ENCODE measurements at places on chromosomes 13 and 19. TPM values are rescaled to one million over a fixed set of nuclear protein-coding genes. Genes with fewer than 3 reads are reported as not detected.
A peak's percentile ranks its signal among the peaks of the same experiment; 100 is the strongest.

DNA sequence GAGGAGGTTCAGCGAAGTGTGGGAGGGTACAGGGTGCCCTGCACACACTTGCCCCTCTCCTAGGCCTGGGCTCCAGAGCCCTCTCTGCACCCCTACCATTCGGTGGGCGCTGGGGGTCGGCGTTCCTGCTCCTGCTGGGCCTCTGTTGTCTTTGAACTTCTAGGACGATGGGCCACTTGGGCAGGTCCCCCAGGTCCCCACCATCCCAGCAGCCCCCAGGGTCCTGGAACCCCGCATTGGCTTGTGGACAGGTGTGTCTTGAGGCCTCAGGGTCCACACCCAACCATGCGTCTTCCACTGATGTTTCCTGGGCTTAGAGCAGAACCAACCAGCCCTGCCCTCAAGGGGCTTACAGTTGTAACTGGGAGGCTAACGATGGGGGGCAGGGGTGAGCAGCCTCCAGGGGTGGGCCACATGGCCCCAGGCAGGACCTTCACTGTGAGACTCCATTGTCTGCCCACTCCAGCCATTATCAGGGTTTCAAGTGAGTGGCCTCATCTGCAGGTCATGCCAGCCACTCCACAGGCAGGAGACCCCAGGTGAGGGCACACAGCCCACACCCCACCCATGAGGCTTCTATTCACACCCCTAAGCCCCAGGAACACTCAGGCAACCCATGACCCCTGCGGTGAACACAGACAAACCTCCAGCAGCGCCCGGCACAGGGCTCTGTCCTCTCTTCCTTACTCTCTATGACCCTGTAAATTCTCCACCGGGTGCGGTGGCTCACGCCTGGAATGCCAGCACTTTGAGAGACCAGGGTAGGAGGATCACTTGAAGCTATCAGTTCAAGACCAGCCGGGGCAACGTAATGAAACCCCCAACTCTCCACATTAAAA lies 2.0 kb upstream of the KLF16 start:
- DNase-seq = no peak

The MISP3 gene
- total RNA-seq = 6.0 TPM

DNA sequence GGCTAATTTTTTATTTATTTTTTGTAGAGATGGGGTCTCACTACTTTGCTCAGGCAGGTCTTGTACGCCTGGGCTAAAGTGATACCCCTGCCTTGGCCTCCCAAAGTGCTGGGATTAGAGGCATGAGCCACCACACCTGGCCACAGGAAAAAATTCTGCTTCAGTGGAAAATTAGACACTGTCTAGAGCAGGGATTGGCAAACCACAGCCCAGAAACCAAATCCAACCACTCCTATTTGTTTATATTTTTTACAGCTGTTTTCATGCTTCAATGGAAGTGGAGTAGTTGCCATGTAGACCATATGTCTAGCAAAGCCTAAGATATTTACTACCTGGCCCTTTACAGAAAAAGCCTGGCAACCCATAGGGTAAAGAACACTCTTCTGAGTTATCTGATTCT lies 123.7 kb upstream of the MRI1 start:
- no peak for DNase-seq

DNA sequence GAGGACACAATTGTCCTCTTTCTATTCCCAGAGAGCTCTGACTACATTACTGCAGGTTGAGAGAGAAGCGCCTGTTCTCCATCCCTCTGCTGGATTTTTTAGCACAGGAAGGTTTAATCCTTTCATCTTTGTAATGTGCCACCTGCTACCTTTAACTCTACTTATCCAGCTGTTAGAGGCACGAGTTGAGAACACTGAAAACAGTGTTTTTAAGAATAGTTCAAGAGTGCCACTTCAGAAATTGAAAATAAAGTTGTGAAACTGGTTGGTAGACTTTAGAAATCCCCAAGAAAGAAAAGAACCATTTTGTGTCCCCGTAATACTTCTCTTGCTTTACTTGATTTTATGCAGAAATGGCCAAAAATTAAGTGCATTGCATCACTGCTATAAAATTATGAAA lies 20.6 kb downstream of the FREM2 start:
- no peak for DNase-seq

The KCNC3 gene
- 3.8 TPM for total RNA-seq

- DNase-seq = no peak
These were observed 8.2 kb downstream of the ZNF584 start for GRCh38 chr19:58416604-58417003.

DNA sequence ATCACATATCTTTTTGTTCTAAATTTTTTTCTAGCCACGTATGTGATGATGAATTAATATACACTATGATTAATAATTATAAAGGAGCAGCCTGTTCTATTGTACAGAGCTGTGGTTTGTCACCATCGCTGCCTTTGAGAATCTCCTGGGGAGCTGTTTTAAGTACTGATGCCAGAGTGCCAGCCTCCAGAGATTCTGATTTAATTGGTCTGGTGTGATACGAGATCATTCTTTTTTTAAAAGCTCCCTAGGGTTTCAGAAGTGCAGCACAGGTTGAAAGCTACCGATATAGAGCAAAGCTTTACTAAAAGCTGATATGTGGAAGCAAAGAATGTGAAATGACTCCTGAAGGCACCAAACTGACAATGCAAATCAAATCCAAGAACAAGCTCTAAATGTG lies 314.7 kb downstream of the ITGBL1 start:
- DNase-seq = no peak

The ANO8 gene
- 34.8 TPM for total RNA-seq

GRCh38 chr13:30376426-30377311 lies 45.6 kb upstream of the UBE2L5 start:
- DNase-seq = no peak

GRCh38 chr19:8552810-8553209 lies 24.4 kb downstream of the MYO1F start:
- DNase-seq = no peak

The FOXA3 gene
- total RNA-seq = not detected

- DNase-seq = no peak
These were observed 64.8 kb downstream of the MLLT1 start for GRCh38 chr19:6214881-6215541.

DNA sequence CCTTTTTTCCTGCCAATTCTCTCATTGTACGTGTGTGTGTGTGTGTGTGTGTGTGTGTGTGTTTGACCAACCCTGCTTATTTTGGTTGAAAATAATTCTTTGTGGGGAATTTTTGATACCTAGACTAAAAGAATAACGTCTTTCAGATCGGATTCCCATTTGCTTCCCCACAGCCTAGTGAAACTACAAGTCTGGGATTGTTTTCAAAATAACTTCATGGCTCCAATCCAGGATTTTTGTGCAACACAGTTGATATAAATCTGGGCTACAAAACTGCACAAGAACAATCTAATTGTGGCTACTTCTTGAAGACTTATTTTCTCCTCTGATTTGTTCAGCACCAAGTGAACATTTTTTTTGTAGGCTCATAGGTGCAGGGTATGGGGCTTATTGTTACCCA lies 332.8 kb upstream of the MIR17HG start:
- DNase-seq = no peak

DNA sequence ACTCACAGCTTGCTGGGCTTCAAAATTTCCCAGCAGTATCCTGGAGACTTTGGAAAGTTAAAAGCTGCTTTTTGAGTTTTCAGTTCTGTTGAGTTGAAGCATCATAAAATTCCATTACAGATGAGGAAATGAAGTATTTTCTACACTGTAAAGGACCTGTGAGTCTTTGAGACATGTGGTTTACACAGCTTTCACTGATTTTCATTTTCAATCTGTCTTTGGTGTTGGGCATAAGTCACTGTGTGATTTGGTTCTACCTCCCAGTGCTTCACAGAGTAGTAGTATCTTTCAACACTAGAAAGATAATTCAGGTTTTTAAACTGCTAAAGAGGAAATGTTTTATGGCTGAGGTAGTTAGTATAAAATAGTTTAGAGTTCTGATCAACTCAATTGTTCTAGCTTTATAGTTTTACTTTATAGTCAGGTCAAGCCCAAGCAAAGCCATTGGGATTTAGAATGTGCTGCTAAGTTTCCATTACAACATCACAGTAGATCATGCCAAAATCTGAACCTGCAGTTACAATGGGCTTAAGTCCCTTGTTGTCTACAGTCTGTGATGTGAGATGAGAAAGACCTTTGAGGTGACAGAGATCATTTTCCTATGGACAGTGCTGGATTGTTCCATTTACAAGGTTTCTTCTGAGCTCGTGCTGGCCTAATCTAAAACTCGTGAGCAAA lies 161.6 kb downstream of the FLT1 start:
- DNase-seq = no peak

GRCh38 chr19:47379381-47379938 lies 30.3 kb downstream of the DHX34 start:
- no peak for DNase-seq

The PCDH20 gene
- total RNA-seq = 3.3 TPM

GRCh38 chr19:55080968-55081769 lies 5.5 kb downstream of the EPS8L1 start:
- DNase-seq = peak; percentile 77

- no peak for DNase-seq
These were observed 186.6 kb downstream of the TM9SF2 start for GRCh38 chr13:99687723-99688397.

- no peak for DNase-seq
These were observed 17.0 kb upstream of the TDRD3 start for GRCh38 chr13:60379837-60380565.

DNA sequence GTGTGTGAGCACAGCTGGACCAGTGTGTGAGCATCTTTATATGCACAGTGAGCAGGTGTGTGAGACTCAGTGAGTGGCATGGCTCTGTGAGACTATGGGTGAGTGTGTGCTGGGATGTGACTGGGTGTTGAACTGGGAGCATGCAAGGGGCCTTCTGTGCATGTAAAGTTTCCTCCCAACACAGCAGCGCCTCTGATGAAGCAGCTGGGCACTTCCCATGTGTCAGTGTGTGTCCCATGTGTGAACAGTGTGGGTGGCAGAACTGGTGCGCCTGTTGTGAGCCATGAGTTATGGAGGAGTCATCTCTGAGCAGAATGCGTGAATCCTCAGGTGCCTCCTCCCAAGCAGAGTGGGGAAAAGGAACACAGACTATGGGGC lies 24.1 kb downstream of the LGALS16 start:
- no peak for DNase-seq

The SLC7A1 gene
- total RNA-seq = 17.2 TPM

The TEX101 gene
- not detected for total RNA-seq

The KLK5 gene
- not detected for total RNA-seq

DNA sequence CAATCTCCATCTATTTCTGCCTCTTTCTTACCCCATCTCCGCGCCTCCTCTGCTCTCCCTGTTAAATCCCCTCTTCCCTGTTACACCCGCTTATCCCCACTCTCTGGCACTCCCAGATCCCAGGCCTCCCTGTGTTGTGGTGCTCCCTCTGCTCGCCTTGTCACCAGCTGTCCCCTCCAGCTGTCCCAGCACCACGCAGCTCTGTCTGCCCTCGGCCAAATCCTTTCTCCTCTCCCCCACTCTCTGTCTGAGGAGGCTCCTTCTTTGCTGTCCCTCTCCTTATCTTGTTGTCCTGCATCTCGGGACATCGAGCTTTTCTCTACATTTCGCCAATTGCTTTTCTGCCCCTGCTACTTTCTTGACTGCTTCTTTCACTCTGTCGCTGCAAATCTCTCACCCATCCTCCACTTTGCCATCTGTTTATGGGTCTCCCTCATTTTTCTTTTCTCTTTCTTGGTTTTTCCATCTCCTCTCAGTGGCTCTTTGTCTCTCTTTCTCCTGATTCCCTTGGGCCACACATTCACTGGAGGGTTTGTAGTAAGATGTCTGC lies 941 bp downstream of the ZNF160 start:
- no peak for DNase-seq

- DNase-seq = no peak
These were observed 19.9 kb upstream of the GDF15 start for GRCh38 chr19:18366021-18366435.

DNA sequence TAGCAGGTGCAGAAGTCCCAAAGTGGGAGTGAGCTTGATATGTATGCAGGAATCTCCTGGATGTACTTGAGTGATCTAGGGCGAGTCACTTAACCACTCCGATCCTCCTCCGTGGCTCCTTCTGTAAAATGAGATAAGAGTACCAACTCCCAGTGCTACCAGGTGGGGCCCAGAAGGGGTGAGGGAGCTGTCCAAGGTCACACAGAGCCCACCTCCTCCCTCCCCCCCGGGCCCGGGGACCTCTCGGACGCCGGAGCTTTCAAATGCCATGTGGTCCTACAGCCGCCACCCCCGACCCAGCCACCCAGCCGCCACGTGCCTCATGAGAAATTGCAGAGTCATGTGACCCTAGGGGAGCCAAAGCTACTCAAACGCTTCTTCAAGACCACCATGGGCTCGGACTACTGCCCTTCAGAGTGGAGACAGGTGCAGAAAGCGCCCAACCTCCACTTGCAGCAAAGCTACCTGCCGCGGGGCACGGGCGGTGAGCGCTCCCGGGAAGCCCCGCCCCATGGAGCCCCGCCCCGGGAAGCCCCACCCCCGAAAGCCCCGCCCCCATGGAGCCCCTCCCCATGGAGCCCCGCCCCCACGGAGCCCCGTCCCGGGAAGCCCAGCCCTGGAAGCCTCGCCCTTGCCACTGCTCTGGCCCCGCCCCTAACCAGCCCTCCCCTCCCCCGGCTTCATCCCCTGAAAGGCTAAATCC lies 10.1 kb upstream of the ZNF358 start:
- no peak for DNase-seq

DNA sequence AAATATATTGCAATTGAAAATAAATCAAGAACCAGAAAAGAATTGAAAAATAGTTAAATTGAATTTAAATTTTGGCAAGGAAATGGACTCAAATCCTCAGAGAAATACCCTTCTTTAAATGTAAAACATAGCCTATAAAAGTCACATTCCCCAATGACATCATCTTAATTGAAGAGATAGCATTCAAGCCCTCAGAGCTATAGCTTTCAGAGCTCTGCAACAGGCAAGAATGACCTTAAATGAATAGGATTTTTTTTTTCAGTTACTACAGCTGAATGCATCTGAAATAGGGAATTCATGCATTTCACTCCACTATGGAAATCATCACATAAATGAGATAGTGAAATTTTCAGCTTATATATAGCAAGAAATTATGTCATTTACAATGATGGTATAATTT lies 1049.0 kb downstream of the OLFM4 start:
- no peak for DNase-seq

GRCh38 chr19:1844513-1845124 lies 3.7 kb downstream of the REXO1 start:
- no peak for DNase-seq

DNA sequence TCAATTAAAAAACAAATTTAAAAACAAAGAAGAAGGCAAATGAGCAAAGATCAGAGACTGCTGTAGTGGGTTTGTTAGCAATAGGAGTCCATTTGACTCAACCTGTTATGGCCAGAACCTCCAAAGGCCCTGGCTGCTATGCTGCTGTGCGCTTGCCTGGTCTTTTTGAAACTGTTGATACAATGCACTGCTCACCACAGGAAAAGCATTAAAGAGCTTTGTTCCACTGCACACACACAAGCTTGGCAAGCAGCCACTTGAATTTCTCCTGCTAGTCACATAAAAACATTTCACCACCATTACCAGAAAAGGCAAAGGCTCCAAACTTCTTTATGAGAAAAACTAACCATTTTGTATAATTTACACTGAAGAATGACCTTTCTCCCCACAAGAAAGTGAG lies 132.2 kb downstream of the FREM2 start:
- no peak for DNase-seq

The ARL11 gene
- 0.43 TPM for total RNA-seq

- no peak for DNase-seq
These were observed at the start of gene CNMD for GRCh38 chr13:52739468-52740071. Gene CNMD (minus strand): TSS chr13:52739820. CDS start chr13:52739701, 119 bp downstream.

Measured in ascending aorta (tissue), 2 donors.